Right cardiac atrium (tissue), 5 donors: ENCODE measurements at places on chromosomes 5 and 9.

DNA sequence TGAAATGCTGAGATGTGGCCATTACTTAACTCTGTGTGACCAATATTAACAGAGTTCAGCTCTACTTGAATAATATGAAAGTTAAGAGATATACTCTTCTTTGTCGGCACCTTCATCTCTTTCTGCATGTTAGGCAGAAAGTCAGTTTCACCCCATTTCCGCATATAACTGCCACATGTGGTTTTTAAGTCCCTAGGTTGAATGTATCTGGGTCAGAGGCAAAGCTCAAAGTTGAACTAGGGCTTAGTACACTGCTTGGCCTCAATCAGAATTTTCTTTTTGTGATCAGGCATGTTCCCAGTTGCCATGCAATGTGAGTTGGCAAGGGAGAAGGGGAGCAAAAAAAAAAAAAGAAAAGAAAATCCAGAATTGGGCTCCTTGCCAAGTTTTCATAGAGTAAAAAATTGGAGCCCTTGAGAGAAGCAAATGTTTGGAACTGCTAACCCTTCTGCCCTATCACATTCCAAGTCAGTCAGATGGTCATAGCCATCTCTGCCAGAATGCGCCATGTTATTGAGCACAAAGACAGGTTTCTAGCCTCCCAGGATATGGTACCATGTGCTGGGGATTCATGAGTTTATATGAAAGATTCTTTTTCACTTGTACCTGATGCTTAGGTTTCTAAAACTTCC is 251.2 kb upstream of the RORB start:
- no peak for DNase-seq

DNA sequence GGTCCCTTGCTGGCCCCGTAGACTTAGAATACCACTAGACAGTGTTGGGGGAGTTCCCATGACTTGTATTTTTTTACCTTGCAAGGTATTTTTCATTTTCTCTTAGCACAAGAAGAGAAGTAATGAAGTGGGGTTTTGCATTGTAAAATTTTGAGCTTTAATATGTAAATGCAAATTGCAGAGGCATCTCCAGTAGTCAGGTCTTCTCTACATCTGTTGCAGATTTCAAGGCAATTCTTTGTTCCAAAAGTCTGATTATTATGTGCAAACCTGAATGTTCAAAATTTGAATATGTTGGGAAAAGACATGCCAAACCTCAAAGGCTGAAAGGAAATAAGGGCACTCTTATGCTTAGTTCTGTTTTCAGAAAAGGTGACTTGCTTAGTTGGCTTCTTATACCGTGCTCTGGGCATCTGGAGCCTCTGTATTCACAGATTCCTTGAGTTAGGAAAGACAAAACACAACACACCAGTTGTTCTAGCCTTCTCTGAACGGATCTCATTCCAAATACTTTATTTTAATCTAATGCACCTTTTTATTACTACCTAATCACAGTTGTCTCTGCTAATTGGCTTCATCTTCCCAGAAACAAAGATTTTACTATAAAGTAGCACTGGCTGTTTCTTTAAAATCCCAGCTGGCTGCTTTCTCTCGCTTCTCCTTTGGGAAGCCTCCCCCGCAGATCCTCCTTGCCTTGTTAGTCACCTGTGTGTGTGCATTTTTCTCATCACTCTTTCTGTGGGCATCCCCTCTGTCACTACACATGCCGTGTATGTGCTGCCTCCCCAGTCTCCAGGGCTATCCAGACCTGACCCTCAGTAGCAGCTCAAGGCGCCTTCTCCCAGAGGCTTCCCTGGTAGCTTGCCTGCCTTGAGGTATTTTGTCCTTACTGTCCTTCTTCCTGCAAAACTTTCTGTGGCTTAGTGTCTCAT is 138.2 kb downstream of the TLE4 start:
- no peak for DNase-seq

DNA sequence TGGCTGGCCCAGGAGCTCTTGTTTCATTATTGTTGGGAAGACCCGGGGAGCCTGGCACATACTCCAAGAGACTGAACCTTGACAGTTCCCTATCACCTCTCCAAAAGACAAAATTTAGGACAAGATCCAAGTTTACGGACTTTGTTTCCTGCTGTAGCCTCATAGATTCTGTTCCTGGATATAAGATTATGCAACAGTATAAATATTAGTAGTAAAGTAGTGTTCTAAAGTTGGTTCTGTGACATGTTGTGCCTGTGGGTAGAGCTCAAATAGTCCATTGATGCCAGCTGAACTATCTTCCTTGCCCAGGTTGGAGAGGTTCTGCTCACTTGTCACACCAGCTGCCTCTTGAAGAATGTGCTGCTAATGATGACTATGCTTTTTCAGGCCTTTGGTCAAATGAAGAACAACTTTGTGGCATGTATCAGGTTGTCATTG is 430.2 kb downstream of the DMAC1 start:
- no peak for DNase-seq

DNA sequence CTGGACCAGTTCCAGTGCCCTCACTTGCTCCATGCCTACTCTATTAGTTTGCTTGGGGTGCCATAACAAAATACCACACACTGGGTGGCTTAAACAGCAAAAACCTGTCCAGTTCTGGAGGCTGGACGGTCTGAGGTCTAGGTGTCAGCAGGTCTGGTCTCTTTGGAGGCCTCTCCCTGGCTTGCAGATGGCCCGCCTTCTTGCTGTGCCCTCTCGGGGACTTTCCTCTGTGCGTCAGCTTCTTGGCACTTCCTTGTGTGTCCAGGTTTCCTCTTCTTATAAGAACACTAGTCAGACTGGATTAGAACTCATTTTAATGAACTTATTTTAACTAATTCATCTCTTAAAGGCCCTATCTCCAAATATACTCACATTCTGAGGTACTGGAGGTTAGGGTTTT is 97.2 kb downstream of the CARTPT start:
- DNase-seq = no peak

DNA sequence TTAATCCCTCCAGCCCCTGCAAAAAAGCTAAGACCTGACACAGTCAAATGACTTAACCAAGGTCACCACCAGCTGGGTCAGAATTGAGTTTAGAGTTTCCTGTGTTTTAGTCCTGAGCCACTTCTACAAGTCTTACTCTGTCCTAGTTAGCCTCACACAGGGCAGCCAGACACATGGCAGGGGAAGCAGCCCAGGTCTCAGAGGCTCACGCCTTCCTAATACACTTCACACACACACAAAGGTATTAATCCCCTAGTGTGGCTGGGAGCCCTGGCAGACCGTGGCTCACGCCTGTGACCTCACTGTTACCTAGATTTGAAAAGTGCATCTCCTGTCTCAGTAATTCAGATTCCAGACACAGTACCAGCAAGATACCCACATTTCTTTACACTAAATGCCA is 77.4 kb upstream of the WWC1 start:
- DNase-seq = no peak

GRCh38 chr5:168755548-168756093 is 176.5 kb upstream of the PANK3 start:
- no peak for DNase-seq

- DNase-seq = no peak
These were observed 59.8 kb downstream of the SH3TC2 start for GRCh38 chr5:149002761-149003689.

GRCh38 chr5:2014058-2014610 is 131.4 kb upstream of the IRX4 start:
- no peak for DNase-seq

GRCh38 chr9:137813167-137813566 is 64.4 kb upstream of the CACNA1B start:
- no peak for DNase-seq

- no peak for DNase-seq
These were observed 15.7 kb downstream of the TMC1 start for GRCh38 chr9:72537011-72537545.

DNA sequence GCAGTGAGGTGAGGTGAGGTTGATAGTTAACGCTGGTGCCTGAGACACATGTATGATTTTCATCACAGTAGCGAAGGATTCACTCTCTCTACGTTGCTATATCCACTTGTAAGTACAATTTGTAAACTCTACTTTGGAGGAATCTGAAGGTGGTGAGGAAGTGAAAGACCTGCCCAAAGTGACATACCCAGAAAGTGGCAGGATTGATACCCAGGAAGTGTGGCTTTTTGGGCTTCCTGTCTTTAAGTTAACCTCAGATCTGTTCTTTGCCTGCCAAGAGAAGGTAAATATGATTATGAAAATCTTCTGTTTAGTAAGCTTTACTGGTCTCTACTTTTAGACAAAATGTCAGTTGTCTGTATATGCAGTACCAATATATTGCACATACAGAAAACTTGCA is 143.1 kb downstream of the SH3GL2 start:
- DNase-seq = no peak

DNA sequence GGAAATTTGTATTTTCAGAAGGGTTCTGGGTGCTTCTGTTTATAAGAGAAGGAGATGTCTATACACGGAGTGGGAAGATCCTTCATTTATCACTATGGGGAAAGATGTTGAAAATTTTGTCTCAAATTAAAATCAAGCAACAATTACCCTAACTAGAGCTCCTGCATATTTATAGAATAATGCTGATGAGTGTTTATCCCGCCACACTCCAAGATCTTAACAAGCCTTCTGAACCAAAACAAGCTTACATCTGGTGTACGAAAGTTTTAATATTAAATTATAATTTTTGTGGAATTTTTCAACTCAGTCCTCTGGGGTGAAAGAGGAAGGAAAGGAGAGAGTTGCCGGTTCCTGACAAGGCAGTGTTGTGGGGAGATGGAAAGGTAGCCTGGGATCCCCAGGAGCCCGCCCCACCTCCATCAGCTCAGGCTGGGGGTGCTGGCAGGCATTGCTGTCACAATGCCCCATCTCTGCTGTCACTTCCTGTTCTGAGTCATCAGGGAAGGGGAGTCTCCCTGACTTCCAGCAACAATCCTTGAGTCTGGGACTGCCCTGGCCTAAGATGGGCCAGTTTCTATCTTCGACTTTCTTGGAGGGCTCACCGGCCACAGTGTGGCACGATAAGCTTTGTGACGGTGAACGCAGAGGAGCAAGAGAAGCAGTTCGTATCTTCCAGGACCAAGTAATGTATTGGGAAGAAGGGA is 64.5 kb downstream of the ERAP1 start:
- peak; percentile 66 for DNase-seq

DNA sequence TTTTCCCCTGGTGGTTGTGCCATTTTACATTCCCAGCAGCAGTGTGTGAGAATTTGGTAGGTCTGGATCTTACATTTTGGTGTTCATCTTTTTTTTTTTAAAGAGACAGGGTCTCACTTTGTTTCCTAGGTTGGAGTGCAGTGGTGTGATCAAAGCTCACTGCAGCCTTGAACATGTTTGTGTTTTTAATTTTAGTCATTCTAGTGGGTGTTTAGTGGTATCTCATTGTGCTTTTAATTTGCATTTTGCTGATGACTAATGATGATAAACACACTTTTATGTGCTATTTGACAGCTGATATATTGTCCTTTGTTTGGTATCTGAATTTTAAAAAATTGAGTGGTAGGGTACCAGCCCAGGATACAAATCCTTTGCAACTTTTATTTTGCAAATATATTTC is 53.4 kb upstream of the POMT1 start:
- no peak for DNase-seq

DNA sequence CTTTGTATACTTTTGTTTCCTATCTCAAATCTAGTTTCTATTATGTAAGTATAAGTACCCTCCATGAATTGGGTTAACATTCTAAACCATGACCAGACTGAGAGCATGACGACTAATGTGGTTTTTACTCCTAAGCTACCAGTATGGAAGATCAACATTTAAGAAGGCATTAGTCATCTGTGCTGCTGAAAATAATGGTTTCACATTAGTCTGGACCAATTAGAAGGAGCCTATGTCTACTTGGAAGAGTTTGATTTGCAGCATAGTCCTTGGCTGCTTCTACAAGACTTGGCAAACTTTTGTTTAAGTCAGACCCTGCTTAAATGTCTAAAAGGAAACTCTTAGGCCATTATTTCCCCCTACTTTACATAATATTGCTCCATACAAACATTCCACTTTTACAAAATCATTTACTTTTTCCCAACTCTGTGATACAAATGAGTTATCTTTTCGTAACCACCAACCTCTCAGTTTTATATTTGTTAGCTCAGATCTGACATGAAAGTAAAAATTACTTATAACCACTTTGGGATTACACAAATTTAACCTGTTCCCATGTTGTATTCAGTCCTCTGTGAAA is 186.7 kb downstream of the COMMD10 start:
- no peak for DNase-seq

DNA sequence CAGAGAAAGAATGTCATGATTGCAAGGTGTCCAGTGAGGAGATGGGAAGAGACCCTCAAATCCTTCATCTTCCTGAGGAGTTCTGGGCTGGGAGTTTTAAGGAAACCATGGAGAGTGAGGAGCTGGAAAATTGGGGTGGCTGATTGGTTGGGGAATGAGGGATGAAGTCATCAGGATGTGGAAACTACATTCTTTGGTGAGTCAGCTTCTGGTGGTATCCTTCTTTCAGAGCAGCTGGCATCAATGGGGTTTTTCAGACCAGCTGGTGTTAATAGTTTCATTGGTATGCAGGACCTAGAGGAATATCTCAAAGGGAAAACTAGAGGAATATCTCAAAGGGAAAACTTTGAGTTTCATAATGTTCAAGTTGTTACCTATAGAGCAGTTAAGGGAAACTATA is 45.2 kb downstream of the RNF180 start:
- DNase-seq = no peak

DNA sequence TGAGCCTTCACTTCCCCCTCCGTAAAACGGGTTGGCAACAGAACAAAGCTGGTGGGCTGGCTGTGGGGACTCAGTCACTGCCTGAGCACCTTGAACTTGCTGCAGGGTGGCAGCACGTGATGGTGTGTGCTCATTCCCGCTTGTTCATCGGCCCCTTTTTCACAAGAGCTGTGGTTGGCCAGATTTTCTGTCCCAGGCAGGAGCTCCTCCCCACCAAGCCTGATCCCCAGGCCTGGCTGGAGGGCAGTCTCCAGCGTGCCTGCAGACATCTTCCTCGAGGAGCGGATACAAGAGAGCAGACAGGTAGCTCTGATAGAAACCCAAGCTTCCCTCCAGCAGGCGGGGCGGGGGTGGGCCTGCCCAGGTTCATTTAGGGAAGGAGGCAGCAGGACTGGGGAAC is 61.9 kb upstream of the ORM1 start:
- DNase-seq = no peak

GRCh38 chr9:11318946-11319345 is 706.1 kb upstream of the PTPRD start:
- DNase-seq = no peak

DNA sequence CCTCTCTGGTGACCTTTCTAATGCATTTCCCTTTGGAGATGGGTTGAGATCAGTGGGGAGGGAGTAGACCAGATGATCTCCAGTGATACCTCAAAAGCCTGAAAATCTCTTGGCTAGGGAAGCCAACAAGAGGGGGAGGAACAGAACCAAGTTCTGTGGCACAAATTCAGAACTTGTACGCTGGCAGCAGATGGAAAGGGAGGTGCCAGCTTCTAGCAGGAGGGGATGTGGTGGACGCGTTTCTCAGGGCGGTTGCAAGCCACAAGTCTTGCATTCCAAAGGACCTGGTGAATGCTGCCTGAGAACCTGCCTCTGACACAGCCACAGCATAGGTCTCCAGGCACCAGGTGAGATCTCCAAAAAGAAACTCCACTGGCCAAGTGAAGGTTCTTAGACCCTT is 13.4 kb downstream of the SLIT3 start:
- no peak for DNase-seq

- DNase-seq = no peak
These were observed 80.9 kb downstream of the HSPA4 start for GRCh38 chr5:133132717-133133116.

- DNase-seq = peak; percentile 50
These were observed 596 bp downstream of the SLC28A3 start for GRCh38 chr9:84339962-84340361.
